Right renal cortex interstitium (tissue), 3 donors: ENCODE measurements at places on chromosomes 3 and 15. TPM values are rescaled to one million over a fixed set of nuclear protein-coding genes. Genes with fewer than 3 reads are reported as not detected.

GRCh38 chr3:41018855-41019254 is 180.4 kb upstream of the CTNNB1 start:
- DNase-seq, result no peak

GRCh38 chr3:27431116-27431515 is 53.1 kb downstream of the SLC4A7 start:
- peak; percentile 23 for DNase-seq

Gene GOLGA8T
- not detected for polyA plus RNA-seq

DNA sequence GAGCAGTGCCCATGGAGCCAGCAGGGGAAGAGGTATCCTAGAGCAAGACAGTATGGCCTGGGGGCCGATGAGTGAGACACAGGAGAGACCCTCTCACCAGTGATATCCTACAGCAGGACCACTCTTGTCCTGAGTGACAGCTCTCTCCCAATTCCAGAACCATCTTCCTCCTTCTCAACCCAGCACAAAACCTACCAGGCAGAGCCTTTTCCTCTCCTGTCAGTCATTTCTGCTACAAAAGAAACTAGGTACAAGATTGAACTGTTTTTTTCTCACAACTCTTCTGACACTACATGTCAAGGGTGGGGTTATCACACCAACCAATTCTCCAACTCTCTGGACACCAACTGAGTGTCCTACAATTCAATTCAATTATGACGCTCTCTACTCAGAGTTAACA is 506.6 kb downstream of the EPHB1 start:
- no peak for DNase-seq

- DNase-seq, result no peak
Observed at GRCh38 chr15:95857124-95857757, 473.3 kb upstream of the NR2F2 start.

DNA sequence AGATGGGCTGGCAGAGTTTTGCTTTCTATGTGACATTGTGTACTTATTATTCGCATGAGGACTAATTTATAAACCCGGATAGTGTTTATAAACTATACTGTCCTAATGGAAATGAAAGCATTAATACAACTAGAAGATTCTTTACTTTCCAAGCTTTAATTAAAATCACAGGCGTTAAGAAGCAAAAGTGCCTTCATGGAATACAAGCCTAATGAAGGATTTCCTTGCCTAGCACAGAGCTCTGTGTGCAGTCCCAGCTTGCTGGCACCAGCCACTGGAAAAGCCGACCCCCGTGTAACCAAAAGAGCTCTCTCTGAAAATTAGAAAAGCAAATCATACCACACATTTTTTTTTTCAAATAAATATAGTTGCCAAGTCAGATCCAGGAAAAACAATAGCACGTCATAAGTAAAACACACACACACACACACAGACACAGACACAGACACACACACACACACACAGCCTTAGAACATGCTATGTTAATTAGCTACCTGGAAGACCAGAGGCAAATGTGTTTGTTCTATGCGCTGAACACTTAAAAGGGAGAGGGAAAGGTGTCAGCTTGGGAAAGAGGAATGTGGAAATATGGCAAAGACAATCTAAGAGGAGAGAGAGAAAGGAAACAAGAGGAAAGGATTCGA is 1084.2 kb downstream of the TUSC7 start:
- no peak for DNase-seq

- DNase-seq, result no peak
Observed at GRCh38 chr15:42499858-42500609, 4.6 kb downstream of the SNAP23 start.

DNA sequence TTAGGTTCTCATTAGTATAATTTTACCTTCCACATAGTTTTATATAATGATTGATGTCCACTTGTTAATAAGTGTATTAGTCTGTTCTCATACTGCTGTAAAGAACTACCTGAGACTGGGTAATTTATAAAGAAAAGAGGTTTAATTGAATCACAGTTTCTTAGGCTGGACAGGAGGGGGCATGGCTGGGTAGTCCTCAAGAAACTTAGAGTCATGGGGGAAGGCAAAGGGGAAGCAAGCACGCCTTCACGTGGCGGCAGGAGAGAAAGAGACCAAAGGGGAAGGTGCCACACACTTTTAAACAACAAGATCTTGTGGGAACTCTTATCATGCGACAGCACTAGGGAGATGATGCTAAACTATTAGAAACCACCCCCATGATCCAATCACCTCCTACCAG is 19.2 kb downstream of the DZIP3 start:
- no peak for DNase-seq

Gene LCTL
- 0.17 TPM for polyA plus RNA-seq

GRCh38 chr3:159586571-159587202 is 401.9 kb upstream of the IL12A start:
- DNase-seq, result no peak

DNA sequence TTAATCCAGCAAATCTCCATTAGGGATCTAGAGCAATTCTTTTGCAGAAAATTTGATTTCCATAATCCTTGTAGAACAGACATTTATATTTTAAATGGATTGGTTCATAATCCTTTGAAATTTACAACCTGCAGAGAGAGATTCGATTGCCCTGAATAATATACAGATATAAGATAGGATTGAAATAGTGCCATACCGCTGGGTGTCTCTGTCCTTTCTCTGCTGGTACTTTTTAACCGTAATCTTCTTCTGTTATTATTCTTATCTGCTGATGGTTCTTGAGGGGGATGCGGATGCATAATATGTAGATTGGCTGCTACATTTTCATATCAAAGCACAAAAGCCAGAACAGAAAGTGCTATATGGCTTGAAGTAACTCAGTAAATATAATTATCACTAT is 182.2 kb downstream of the CFAP20DC start:
- DNase-seq, result no peak

DNA sequence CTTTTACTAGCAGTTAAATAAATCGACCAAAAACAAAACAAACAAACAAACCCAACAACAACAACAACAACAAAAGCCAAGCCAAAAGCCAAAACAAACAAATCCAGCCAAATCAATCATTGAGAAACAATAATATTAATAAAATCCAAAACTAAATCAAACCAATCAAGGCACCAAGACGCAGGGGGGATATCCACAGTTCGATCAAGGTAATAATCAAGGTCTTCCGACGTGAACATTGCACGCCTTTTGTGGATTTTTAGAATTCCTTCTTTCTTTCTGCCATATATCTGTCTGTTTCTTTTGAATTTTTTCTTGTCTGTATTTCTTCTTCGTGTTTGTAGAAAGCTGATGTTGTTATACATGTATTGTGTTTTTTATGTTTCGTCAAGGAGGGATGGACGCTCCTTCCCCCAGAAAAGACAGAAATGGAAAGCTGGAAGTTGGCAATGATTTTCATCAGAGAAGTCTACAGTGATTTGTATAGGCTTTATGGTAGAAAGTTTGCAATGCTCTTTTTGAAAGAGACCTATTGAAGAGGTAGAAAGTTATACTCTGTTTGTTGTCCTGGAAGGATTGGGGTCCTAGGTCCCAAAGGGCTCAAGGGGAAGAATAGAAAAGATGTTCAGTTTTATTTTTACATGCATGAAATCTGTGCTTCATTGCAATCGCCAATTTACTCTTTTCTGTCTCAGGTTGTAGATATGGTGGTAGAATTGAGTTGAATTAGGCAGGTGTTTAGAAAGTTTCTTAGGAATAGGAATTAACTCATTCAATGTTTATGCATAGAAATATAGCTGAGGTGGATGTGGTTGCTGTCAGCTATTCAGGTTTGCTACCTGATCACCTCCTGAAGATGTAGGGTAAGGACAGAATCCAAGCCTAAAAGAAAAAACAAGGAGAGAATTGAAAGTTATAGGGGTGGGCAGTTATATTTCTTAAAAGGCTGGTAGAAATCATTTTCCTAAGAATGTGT is 1.2 kb downstream of the ARPP21 start:
- DNase-seq, result no peak

- DNase-seq, result no peak
Observed at GRCh38 chr3:25843332-25843731, 53.4 kb downstream of the OXSM start.

GRCh38 chr3:46960081-46960701 is 16.4 kb downstream of the CCDC12 start:
- DNase-seq, result no peak

Gene AHSG
- 2.7 TPM for polyA plus RNA-seq

DNA sequence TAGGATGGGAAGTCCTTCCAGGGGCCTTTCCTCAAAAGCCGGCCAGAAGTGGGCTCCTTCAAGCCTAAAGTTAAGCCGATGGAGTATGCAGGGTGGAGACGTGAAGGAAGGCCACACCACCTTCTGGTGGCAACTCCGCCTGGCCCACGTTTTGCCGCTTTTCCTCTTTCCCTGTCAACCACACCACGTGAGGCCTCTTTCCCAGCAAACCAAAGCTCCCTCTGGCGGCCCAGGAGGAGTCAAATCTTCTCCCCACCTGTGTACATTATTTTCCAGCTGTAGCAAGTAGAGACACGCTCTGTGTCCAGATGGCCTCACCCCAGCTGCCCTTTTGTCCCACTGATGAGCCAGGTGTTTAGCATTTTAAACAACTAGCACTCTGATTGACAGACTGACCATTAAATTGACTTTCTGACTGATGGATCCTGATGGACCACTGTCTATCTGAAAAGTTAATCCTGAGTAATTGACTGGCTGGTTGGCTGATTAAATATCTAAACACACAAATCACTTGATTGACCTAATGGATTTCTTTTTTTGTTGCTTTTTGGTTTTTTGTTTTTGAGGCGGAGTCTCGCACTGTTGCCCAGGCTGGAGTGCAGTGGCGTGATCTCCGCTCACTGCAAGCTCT is 59.6 kb upstream of the ZBTB38 start:
- DNase-seq, result peak; percentile 32
